ENCODE measurements at places on chromosomes 16 and 17.

GRCh38 chr17:72423718-72424117 is 302.9 kb downstream of the SOX9 start:
- no peak for DNase-seq

DNA sequence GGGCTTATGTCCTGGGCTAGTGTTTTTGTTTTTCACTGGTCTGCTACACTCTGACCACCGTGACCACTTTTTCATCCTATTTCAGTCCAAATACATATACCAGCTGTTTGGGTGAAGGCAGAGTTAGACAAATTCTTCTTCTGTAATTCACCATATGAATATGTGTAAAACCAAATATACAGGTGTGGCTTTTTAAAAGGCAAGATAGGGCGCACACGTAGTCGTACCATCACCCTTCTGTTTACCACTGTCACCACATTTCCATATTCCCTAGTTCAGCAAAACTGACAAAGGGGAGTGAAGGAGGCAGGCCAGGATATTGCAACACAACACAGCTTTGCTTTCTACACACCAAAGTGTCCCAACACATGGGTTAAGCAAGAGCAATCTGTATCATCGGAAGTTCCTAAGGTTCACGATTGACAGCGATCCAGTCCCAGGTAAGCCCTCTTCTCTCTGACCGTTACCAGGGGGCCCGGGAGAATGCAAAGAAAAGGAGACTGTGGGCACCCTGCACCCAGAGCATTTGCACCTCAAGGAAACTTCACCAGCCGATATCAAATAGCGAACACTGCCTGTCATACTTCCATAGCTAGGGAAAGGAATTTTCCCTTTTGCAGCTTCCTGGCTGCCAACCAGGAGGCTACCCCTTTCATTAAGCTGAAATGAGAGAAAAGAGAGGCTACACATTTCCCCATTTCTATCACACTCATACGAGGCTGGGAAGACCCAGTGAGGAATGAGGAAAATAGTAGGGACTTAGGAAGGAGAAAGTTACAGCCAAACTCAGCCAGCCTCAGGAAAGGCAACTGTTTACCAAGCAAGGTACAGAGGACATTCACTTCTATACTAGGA is 23.1 kb downstream of the CREBBP start:
- DNase-seq: no peak

GRCh38 chr16:85617948-85618347 is 4.8 kb downstream of the GSE1 start:
- no peak for DNase-seq

DNA sequence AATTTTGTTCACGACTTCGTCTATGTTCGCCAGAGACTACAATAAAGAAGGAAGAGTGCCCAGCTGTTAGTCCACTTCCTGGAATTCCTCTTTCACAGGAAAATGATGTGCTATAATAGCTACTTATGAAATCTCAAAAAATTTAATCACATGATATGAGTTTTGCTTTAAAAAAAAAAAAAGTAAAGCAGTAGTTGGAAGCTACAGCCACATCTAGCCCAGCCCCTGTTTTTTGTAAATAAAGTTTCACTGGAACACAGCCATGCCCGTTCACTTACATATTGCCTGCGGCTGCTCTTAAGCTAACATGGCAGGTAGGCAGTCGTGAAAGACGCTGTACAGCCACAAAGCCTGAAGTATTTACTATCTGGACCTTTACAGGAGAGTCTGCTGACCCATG is 15.3 kb downstream of the VPS53 start:
- DNase-seq: no peak

DNA sequence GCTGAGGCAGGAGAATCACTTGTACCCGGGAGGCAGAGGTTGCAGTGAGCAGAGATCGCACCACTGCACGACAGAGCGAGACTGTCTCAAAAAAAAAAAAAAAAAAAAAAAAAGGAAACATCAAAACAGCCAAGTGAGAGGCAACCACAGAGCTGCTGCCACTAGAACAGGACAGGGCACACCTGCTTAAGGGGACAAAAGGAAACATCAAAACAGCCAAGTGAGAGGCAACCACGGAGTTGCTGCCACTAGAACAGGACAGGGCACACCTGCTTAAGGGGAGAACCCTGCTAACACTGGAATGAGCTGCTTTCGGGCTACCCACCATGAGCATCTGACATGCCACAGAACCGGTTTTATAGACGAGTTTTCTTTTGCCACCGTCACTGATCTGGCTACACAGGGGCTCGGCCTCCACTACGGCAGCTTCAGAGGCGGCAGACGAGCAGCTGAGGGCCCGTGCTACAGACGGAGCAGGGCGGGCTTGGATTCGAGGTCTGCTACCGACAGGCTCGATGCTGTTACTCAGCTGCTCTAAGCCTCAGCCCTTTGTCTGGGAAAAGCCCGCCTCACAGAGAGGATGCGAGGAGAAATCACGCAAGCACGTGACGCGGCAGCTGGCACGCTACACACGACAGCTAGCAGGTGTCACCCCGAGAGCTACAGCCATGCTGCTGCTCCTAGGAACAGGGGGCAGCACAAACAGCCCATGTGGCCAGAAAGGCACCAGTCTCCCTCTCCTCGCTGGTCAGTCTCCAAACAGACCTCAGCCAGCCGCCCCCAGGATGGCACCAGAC is 2.0 kb downstream of the P4HB start:
- DNase-seq: no peak
